ENCODE measurements at places on chromosomes 3 and 15. TPM values are rescaled to one million over a fixed set of nuclear protein-coding genes. Genes with fewer than 3 reads are reported as not detected.

Gene LEKR1
- total RNA-seq = 0.49 TPM

Gene DYNC1LI1
- total RNA-seq = 31.2 TPM

Gene PRTG
- total RNA-seq = 3.9 TPM

Gene CLDN18
- total RNA-seq = not detected

Gene ZNF501
- 5.3 TPM for total RNA-seq

Gene CTXND1
- total RNA-seq = not detected

Gene TMPRSS7
- total RNA-seq = not detected

Gene FBXO22
- 51.6 TPM for total RNA-seq

Gene MFN1
- total RNA-seq = 30.6 TPM

Gene SEMA3B
- 0.49 TPM for total RNA-seq

Gene KLF15
- 0.49 TPM for total RNA-seq

Gene CCDC33
- total RNA-seq = not detected

Gene GOLGA8H
- total RNA-seq = 1.0 TPM

Gene GREM1
- 0.16 TPM for total RNA-seq

Gene LRRC3B
- total RNA-seq = not detected

Gene FBXO40
- total RNA-seq = under 0.01 TPM

Gene PIK3CB
- total RNA-seq = 30.6 TPM

Gene MYO1E
- total RNA-seq = 135 TPM

Gene ANKRD63
- total RNA-seq = not detected

Gene DYNLT2B
- 5.0 TPM for total RNA-seq

Gene HAUS2
- total RNA-seq = 25.7 TPM

Gene GRK7
- under 0.01 TPM for total RNA-seq

Gene GPX1
- 523 TPM for total RNA-seq

Gene RPP14
- 17.4 TPM for total RNA-seq

Gene PLA2G4E
- not detected for total RNA-seq

Gene SLC22A14
- 0.31 TPM for total RNA-seq

Gene ADIPOQ
- not detected for total RNA-seq

Gene GOLGA8K
- 0.16 TPM for total RNA-seq

Gene RNU6-1
- total RNA-seq = not detected

Gene SLC24A5
- not detected for total RNA-seq

Gene SEMA5B
- under 0.01 TPM for total RNA-seq

Gene SNTN
- not detected for total RNA-seq

Gene GAP43
- not detected for total RNA-seq

Gene ST6GAL1
- 40.3 TPM for total RNA-seq

Gene RTP1
- total RNA-seq = not detected

Gene LMAN1L
- not detected for total RNA-seq

Gene TF
- total RNA-seq = 0.19 TPM

Gene PCOLCE2
- 0.50 TPM for total RNA-seq

Gene SOX2
- total RNA-seq = not detected

Gene VGLL3
- 0.76 TPM for total RNA-seq

Gene GPR62
- not detected for total RNA-seq

Gene CCDC39
- 0.06 TPM for total RNA-seq

Gene ACTC1
- 0.49 TPM for total RNA-seq

Gene ISLR2
- not detected for total RNA-seq

Gene CILP
- not detected for total RNA-seq

Measured in bladder microvascular endothelial cell (primary cell).